Activated naive CD8-positive, alpha-beta T cell treated with anti-CD3 and anti-CD28 coated beads, Interleukin-2, amount 50 U/mL, for 24 hours (primary cell): ENCODE measurements at places on chromosomes 2 and 18.

GRCh38 chr2:237210763-237211162, 125.1 kb downstream of the COPS8 start:
- DNase-seq = no peak

DNA sequence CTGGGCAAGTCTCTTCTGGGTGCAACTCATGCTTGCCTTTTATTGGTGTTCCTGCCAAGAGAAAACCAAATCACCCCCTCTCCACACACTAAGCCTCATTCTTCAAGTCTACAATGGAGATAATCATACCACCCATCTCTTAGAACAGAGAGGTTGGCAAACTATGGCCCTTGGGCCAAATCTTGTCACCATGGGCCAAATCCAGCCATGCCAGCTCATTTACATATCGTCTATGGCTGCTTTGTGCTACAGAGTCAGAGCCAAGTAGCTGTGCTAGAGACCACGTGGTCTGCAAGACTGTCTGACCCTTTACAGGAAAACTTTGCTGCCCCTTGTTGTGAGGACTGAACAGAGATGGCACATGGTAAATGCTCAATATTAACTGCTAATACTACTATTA, 270.3 kb upstream of the PARD3B start:
- no peak for DNase-seq

DNA sequence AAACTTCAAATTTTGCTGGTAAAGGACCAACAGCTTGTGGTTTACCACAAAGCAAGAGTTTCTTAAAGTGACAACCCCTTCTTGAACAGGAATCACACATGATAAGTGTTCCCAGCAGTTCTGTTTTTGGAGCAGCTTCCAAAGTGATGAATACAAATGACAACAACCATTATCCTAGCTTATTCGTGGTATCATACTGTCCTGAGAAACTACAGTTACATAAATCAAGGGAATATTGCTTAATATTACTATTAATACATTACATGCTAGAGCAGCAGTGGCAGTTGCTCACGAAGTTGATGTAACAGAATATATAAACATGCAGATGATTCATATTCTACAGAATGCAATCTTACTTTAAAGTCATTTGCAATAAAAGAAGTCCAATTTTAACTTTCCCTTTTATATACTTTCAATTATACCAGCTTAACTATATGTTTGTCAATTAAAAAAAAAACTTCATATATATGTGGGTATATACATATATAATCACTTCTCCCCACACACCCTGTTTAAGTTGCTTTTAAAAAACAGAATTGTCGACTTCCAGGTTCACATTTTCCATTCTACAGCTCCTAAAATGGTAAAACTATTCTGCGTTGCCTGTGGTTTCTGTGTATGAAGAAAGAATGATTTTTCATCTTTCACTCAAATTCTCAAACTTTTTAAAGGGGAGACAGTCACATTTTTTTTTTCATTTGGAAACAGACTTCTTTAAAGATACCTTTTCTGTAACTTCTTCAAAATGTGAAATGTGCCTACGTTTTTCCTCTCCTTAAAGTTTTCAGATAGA, 713.6 kb downstream of the TDRD15 start:
- DNase-seq = no peak

DNA sequence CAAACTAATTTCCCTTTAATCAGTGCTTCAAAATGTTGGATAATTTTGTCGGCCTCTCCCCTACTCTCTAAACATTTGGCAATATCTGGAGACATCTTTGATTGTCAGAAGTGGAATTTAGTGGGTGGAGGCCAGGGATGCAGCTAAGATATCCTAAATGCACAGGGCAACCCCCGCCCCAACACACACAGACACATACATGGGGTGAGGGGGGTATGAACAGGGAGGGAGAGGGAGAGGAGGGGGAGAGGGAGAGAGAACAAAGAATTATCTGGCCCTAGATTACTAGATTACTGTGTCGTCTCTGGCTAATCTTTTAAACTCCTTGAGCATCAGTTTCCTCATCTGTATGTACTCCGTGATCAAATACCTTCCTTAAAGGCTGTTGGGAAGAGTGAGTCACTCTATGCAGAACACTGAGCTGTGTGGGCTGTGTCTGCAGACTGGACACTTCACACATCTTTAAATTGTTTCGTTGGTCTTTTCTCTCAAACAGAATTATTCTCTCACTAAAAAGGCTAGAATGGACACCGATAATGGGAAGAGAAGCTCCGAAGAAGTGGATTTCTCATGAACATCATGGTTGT, 2.9 kb downstream of the RNF149 start:
- no peak for DNase-seq

GRCh38 chr2:191791953-191792560, 54.8 kb downstream of the CAVIN2 start:
- no peak for DNase-seq

- DNase-seq = peak; percentile 22
Observed at GRCh38 chr18:63342206-63342605, 22.6 kb upstream of the BCL2 start.

DNA sequence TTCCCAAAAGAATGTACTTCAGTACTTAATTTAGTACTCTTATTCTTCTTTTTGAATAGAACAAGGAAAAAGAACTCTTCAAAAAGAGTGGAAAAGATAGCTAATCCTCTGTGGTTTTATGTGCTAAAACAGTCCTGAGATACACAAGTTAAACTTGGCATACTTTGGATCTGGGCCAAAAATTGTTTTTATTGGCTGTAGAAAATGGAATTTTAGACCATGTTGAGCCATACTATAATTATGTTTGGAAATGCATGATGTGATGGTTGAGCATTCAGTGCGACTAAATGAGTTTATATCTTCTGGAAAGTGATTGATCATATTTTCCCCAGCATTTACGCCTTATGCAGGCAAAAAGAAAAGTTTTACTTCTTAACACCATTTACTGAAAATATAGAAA, 18.0 kb upstream of the PDE1A start:
- DNase-seq = no peak

DNA sequence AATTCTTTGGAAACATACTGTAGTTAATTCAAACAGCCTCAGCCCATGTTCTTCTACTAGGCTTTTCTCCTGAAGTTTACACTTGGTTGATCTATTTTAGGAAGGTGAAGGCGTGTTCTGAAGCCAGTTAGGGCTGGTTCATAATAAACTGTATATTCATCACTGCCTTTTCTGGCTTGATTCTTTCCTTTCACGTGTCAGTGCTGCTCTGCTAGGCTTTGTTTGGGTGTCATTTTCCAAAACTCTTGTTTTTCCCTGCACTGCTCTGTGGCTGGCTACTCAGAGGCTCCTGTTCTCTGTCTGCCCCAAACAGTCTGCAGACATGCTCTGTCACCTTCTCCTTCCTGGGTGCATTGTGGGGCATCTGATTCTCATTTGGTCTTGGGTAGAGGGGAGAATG, 136.1 kb downstream of the PARD3B start:
- no peak for DNase-seq

DNA sequence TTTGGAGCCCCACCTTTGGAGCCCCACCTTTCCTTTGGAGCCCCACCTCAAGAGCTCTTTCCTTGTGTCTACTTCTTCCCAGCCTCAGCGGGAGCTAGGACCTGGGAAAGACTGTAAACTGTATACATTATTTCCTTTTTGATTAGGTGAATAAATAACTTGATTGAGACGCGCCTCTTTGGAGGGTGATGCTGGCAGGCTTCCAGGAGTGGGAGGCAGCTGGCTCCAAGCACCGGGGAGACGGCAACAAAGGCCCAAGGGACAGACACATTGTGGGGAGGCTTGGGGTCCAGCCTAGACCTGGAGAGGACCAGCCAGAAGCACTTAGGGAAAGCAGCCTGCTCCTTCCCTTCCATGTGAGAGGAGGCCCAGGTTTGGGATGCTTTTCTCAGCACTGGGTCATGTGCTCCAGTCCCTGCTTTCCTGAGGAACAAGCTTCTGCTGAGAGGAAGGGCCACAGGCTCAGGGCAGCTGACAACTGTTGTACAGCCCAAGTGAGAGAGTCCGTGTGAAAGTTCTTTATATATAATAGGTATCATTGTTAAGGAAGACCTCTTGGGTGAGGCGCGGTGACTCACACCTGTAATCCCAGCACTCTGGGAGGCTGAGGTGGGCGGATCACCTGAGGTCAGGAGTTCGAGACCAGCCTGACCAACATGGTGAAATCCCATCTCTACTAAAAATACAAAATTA, 297.2 kb upstream of the SLC14A2 start:
- DNase-seq = no peak

DNA sequence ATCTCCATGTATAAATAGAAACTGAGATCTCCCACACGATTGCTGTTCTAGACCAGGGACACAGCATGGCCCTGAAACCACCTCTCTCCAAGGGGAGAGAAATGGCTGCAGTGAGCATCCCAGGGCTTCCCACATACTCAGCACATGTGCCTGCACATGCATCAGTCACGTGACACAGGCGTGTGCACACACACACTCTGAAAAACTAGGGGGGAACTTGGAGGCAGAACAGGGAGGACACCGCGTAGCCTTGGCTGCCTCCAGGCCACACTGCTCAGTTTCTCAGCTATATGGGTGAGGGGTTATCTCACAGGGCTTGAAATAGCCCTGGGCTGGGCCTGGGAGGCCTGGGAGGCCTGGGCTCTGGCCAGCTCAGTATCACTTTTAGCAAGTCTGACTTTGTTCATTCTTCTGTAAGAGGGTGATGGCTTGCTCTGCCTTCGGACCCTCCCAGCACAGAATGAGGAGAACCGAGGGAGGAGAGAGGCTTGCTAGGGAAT, 66.9 kb downstream of the EMX1 start:
- no peak for DNase-seq

DNA sequence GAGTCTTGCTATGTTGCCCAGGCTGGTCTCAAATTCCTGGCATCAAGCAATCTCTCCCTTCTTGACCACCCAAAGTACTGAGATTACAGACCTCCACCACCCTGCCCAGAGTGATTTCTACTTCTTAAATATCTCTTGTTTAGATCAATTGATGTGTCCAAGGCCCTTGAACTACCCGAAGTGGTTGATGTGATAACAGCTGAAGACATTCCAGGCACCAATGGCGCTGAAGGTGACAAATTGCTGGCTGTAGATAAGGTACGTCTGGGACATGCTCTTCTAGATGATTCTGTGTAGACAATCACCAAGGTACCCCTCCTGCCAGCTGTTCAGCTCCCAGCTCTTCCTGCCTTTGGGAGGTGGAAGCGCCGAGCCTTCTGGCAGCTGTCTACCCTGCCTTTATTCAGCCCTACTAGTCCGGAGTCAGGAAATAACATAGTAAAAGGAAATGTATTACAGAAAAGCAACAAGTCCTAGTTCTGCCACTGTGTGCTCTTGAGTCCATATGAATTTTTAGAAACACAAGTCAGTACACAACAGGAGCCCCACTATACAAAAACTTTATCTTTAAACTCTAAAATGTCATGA, 61.3 kb upstream of the BZW1 start:
- DNase-seq = no peak

- DNase-seq = no peak
Observed at GRCh38 chr2:181264001-181264400, 193.2 kb upstream of the ITGA4 start.

DNA sequence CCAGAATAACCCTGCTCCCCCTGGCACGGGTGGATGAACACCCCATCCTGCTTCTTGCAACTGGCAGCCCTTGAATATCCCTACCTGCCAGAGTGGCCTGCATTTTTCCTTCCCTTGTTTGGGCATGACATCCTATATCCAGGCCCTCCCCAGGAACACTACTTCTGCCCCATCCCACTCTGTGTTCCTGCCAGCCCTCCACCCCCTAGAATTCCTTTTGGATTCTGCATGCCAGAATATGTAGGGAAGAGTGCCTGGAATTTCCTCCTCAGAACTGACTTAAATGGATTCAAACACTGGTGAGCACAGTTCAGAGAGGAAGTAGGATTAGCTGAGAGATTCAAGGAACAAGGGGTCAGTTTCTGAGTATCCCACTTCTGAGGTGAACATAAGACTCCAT, 123.5 kb upstream of the PELI1 start:
- no peak for DNase-seq

GRCh38 chr2:44143701-44144100, 25.0 kb upstream of the PPM1B start:
- no peak for DNase-seq

GRCh38 chr18:46152436-46152807, 48.2 kb downstream of the HAUS1 start:
- DNase-seq = no peak

- DNase-seq = no peak
Observed at GRCh38 chr2:240240017-240240734, 99.7 kb upstream of the OTOS start.
